ENCODE measurements at places on chromosomes 13 and 19.

DNA sequence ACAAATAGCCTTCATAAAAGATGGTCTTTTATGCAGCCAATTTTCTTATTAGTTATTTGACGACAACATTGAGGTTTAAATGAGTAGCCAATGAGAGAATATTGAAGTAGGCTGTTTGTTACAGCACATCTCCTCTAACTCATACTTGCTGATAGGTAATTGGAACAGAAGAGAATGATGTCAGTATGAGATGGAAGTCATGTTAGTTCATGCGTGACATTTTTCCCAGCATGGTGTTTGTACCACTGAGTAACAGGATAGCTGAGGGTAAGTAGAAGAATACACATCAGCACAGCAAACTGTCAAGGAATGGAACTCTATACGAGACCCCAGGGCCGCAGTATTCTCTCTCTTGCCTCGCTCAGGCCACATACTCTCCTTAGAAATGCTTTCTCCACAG, 37.2 kb downstream of the COL4A2 start:
- DNase-seq = no peak

- no peak for DNase-seq
Observed at GRCh38 chr13:42968906-42969305, 23.1 kb downstream of the EPSTI1 start.

DNA sequence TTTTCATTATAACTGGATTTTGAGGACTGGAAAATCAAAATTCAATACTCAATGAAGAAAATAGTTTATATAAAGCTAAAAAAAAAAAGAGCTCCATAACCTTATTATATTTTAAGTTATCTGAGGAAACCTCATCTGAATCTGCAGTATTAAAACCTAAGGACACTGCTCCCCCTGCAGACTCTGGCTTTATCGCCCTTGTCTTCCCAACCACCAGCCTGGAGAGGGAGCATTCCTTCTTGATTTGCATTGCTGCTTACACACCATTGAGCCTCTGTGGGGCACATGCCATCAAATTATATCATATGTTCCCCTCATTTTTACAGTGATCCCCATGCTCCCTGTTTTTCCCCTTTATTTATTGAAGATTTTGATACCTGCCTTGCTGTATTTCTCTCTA, 871.4 kb upstream of the GPC6 start:
- DNase-seq = no peak

DNA sequence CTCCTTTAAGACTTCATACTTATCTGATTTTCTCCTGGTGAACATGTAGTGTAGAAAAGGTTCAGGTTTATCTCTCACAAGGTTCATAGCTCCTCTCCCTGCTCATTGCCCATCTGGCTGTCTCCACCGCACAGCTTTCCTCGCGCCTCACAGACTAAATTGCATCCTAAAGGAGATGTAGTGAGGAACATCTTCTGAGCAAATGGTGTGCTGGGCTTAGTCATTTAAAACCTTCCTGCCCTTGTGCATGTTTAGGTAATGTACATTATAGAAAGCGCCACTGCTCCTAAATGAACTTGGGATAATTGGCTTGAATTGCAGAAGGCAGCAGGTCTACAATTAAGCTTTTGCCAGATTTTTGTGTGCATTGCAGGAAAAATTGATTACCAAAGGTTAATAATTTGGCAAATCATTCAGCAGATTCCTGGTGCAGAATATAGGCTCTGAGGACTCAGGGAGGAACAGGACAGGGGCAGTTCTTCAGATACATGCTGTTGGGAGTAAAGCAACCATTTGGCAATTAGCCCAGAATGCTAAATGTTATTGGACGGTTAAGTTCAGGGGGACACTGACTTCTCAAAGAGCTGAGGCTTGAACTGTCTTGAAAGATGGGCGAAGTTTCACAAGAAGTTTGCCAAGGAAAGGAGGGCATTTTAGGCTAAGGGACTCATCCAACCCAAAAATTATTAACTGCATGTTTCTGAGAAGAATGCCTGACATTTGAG, 108.4 kb upstream of the CLDN10 start:
- DNase-seq = no peak

DNA sequence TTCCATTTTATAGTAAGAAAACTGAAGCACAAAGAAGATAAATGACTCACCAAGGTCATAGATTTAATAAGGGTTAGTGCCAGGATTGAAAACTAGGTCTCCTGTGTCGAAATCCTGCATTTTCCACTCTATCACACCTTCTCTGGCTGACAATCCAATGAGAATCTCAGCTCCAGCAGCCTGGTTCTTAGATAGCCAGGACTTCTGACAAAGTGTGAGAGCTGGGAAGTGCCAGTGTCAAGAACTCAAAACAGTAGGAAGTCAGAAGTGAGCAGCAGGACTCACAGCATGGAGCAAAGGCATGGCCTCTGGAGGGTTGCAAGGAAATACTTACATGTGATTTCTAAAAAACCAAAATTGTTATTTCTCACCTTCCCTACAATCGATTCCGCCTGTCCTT, 24.3 kb downstream of the KCTD12 start:
- no peak for DNase-seq

DNA sequence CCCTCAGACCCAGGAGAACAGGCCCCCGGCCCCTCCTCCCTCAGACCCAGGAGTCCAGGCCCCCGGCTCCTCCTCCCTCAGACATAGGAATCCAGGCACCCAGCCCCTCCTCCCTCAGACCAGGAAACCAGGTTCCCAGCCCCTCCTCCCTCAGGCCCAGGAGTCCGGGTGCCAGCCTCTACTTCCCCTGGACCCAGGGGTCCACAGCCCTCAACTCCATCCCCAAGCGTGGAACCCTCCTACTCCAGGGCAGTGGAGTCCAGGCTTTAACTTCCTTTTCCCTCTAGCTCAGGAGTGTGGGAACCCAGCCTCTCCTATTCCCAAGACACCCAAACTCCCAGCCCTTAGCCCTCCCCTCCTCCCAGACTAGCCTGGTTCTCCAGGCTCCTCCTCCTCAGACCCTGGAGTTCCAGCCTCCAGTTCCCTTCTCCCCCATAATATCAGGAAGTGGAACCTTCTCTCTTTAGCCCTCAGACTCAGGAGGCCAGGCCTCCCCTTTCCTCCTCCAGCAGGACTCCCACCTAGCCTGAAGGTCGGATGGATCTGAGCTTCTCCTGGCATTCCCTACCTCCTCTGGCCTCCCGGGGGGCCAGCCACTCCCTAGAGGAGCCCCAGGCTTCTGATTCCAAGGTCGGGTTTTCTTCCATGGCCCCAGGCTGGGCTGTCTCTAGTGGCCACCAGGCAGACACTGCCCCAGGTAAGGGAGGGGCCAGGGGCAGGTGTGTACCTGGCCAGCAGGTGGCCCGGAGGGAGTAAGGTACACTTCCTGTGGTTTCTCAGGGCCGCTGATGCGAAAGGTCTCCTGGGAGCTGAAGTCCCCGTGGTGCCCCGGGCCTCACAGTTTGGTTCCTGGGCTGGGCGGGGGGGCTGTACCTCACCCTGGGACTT, at the start of gene TMC4:
TMC4 (minus strand) TSS at position 690 of the 888 bp plus-strand sequence; CDS start at position 647, 43 bp downstream.
- DNase-seq = peak; percentile 79

GRCh38 chr19:47479701-47480503, 4.1 kb downstream of the KPTN start:
- DNase-seq = no peak

GRCh38 chr13:31903111-31903815, 128.3 kb upstream of the FRY start:
- no peak for DNase-seq

GRCh38 chr13:96527497-96527896, 437.6 kb downstream of the HS6ST3 start:
- DNase-seq = no peak

DNA sequence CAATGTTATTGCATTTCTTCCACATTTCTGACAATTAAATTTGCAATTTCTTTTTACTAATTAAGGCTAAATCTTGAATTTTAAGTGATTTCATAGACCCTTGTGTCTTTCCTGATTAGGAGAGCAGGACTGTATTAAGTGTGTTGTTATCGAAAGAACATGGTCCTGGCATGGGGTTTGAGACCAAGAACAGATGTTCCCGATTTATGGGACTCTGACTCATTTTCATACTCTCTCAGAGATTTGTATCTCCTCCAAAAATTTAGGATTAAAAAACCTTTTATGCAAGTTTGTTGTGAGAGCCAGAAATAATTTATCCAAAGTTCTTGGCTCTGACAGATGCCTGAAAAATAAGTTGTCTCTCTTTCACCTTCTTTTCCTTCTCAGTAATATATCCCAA, 589.3 kb upstream of the ARGLU1 start:
- DNase-seq = no peak

GRCh38 chr19:1106841-1107660, 3.3 kb downstream of the GPX4 start:
- DNase-seq = no peak
